ENCODE measurements at places on chromosomes 4 and X.

- no peak for DNase-seq
Measured at GRCh38 chr4:44425614-44426208, 22.9 kb downstream of the KCTD8 start.

DNA sequence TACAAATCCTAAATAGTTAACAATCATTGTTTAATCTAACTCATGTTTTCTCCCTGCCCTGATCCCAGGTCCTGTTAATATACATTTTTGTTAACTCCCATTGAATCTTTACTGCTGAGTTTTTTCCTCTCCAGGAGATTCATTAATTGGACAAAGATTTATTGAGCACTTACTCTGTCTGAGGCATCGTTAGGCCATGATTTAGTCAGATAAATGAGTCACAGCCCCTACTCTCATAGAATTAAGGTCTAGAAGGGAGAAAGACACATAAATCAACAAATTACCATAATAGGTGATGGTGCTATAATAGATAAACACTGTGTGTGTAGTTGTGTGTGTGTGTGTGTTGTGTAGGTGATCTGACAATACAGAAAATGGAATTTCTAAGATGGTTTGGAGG lies 112.5 kb downstream of the MAPK10 start:
- DNase-seq = no peak

DNA sequence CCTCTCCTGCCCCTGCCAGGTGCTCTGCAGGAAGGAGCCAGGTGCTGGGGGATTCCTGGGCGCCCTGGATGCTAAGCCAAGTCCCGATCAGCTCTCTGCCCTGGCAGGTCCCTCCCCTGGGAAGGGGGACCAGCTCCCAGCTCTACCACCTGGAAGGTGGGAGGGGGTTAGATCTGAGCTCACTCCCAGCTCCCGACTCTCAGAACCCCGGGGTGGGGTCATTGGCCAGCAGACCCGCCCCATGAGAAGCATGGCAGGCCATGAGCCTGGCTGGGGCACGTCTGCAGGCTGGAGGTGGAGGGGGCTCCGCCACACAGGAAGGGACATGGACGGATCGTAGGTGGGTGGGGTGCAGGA lies 83.4 kb upstream of the NKX1-1 start:
- DNase-seq = no peak

GRCh38 chr4:63302792-63303191 lies 1106.5 kb downstream of the TECRL start:
- no peak for DNase-seq

DNA sequence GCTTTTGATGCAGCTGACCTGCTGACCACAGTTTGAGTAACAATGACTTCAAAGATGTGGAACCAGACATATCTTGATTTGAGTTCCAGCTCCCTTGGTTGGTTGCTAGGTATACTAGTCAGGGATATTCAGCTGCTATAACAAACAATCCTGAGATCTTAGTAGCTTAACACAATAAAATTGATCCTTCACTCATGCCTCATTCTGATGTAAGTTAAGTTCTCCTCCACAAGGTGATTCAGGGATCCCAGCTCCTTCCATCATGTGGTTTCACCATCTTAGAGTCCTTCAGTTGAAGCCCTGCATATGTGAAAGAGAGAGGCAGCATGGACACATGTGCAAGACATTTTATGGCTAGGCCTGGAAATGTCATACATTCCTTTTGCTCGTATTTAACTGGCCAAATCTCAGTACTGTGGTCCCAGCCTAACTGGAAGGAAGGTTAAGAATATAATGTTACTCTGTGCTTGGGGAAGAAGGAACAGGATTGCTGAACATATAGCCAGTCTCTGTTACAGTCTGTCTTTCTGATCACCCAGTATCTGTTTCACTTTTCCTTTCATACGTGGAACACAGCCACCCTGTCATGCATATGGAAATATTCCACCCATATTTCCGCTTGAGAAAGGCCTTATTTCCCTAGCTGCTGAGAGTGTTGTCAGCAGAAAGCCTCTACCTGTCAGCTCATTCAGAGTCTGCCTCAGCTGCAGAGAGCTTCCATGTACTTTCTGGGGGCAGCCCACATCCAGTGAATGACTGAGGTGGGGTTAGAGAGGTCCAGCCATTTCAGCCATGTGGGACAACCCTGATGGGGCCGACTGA lies 7.1 kb downstream of the SMIM9 start:
- DNase-seq = no peak

GRCh38 chr4:73340917-73341316 lies 63.2 kb upstream of the ALB start:
- DNase-seq = no peak

DNA sequence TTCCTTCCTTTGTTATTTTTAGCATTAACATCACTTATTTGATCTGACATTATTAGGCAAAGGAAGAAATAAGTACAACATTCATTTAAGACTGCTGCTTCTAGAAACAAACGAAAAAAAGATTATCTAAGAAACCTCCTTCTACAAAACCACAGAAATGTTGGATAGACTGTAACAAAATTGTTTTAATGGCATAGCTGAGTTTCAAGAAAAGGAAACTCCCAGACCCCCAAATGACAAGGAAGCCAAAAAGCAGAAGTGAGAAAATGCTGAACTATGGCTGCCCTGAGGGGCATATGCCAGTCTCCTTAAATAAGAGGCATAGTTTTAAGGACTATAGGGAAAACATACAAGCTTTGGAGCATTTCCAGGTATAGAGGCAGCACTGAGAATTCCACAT lies 1431.6 kb upstream of the TENM3 start:
- DNase-seq = no peak

DNA sequence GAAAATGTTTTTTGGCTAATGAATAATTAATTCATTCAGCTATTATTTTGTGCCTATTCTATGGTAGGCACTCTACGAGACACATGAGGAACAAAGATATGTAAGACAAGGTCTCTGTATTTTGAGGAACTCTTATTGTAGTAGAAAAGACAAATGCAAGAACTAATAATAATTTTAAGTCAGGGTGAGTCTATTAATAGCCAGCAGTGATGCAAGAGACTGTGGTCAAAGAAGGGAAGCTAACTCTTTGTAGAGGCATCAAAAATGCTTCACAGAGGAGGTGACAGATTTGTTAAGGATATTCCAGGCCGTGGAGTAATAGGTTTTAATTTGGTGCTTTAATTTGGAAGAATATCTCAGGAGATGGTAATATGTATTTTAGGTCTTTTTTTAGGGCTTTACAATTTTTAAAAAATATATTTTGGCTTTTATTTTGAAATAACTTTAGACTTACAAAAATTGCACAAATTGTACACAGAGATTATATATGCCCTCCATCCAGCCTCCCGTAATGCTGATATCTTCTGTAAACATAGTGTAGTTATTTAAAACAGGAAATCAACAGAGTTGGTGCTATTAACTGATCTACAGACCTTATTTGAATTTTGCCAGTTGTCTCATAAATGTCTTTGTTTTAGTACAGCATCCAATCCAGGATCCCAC lies 48.1 kb downstream of the DCLK2 start:
- no peak for DNase-seq

- DNase-seq = no peak
Measured at GRCh38 chr4:2175990-2176698, 65.8 kb downstream of the HAUS3 start.
